Activated T-cell treated with anti-CD3 and anti-CD28 coated beads, Interleukin-2, amount 50 U/mL, for 1 hour (primary cell): ENCODE measurements at places on chromosomes 12 and 14.

DNA sequence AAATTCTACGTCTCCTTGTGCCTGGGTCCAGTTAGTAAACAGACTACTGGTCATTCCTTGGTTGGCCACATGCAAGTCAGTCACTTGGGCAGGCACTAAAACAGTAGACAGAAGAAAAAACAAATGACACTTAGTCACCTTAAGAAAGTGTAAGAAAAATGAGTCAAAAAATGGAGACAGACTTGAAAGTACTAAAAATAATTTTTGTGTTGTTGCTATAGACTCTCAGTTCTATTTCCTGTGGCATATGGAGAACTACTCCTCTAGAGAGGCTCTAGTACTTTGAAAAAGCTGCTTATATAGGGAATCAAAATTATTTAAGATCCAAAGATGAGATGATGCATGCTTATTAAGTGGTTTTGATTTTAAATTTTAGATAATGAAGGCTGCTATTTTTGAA lies 56.0 kb downstream of the PTPRB start:
- DNase-seq = no peak

DNA sequence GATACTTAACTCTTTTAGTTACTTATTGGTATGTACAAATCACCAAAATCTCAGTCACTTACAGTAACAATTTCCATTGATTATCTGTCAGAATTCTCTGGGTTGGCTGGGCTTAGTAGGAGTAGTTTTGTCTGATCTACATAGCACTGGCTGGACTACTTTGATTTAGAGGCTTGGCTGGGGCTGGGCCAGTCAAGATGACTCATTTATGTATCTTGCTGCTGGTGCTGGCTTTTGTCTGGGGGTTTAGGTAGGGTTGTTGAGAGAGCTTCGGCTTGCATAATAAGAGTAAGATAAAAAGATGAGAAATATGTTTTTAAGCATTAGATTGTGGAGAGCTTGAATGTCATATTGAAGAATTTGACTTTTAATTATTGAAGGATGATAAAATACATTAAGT lies 1093.7 kb downstream of the SLC6A15 start:
- no peak for DNase-seq

DNA sequence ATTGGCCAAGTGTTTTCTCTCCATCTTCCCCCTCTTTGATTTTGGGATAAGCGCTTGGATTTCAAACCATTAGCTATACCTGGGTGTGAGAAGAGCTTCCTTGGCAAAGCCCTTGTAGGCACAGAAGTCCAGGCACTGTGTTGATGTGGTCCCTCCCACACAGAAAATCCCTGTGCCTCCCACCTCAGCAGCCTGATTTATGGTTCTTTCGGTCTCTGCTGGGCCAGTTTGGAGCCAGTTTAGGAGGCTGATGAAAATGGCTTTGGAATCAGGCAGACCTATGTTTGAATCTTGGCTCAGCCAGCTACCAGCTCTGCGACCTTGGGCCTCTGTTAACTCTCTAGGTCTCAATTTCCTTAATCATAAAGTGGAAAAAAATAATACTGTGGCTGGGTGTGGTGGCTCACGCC lies 9.6 kb upstream of the IFT81 start:
- DNase-seq = no peak

GRCh38 chr12:5966486-5967095 lies 21.5 kb upstream of the ANO2 start:
- no peak for DNase-seq

- DNase-seq = no peak
These were observed 126.5 kb downstream of the TSPAN9 start for GRCh38 chr12:3203713-3204112.
